ENCODE measurements at places on chromosomes 12 and 14.

DNA sequence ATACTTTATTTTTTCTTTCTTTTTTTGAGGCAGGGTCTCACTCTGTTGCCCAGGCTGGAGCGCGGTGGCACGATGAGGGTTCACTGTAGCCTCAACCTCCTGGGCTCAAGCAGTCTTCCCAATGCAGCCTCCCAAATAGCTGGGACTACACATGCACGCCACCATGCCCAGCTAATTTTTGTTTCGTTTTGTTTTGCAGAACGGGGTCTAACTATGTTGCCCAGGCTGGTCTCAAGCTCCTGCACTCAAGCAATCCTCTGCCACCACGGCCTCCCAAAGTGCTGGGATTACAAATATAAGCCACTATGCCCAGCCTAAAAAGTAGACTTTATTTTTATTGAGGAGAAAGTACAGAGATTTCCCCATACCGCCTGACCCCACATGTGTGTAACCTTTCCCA, 4.7 kb upstream of the MSI1 start:
- DNase-seq: no peak

DNA sequence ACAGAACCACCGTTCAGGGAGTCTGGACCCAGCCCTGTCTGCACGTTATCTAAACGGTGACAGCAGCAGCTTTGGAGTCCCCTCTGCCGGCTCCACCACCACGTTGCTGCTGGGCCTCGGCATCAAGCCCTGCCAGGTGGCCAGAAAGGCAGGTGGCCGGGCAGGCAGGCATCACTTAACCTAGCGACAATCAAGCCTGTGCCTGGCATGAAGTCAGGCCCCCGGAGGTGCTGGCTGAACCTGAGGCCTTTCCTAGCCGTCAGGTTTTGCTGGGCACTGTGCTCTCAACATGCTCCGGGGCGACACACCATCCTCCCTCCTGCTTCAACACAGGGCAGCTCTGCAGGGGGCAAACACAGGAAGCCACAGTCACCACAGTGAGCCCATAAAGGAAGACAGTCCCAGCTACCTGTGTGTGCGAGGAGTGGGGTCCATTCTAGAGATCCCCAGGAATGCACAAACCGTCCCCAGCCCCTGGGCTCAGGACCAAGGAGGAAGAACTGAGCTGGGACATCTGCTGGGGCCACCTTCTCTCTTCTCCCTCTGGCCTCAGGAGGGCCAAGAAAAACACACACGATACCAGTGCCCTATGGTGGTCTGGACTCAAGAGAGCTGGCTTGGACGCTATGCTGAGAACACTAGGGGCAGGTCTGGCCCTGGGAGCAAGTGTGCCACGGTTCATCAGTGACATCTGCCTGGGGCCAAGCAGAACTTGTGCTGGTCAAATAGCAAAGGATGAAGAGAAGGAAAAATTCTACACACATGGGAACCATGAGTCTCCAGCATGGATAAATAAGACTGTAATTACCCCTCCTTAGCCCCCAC, 44.7 kb downstream of the CCDC88C start:
- DNase-seq: peak; percentile 64

- DNase-seq: no peak
Measured at GRCh38 chr12:117685110-117685926, 283.5 kb downstream of the KSR2 start.

GRCh38 chr14:33401311-33401710, 462.6 kb downstream of the NPAS3 start:
- no peak for DNase-seq

GRCh38 chr14:89486505-89486904, 69.5 kb upstream of the FOXN3 start:
- DNase-seq: no peak

DNA sequence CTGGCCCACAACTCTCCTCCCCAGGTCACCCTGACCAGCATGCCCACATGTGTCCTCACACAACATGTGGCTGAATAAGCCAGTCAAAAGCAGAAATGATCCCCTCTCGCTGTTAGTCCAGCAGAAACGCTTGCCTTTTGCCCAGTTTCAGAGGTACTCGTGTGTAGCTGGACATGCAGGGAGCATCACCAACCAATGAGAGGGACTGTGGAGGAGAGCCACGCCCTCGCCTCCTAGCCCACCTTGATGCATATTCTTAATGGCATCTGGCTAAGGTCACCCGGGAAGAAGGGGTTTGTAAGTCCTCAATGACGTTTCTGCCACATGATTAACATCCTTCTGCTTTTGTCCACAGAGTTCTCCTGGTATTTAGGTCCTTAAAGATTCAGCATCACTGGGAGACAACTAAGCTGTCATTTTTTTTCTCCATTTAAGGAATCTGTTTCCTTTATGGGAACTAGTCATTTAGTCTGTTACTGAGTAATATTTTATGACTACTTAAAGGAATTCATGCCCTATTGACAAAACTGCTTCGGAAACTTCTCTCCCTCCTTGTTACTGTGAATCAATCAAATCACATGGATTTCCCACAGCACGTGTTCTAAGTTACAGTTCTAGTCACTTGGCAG, 134.0 kb downstream of the GCH1 start:
- no peak for DNase-seq

GRCh38 chr12:89427508-89428156, 75.3 kb upstream of the DUSP6 start:
- no peak for DNase-seq

DNA sequence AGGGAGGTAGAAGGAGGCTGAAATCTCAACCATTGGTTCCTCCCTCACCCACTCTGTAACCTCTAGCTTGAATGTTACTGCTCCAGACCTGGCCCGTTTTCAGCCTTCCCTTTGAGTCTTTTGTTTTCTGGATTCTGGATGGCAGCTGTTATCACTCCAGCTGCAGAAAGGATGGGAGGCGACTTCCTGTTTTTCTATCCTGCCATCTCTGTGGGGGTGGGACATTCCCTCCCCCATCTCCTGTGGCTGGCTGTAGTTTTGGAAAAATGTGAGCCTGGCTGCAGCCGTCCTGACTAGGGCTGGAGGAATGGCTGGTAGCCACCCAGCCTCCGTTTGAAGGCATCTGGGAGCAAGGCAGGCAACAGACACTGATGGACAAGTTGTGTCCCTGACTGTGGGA, 2.9 kb upstream of the PPFIBP1 start:
- DNase-seq: no peak

GRCh38 chr12:64029013-64029857, 184.7 kb downstream of the SRGAP1 start:
- no peak for DNase-seq

GRCh38 chr12:91422811-91423692, 240.4 kb upstream of the DCN start:
- no peak for DNase-seq

DNA sequence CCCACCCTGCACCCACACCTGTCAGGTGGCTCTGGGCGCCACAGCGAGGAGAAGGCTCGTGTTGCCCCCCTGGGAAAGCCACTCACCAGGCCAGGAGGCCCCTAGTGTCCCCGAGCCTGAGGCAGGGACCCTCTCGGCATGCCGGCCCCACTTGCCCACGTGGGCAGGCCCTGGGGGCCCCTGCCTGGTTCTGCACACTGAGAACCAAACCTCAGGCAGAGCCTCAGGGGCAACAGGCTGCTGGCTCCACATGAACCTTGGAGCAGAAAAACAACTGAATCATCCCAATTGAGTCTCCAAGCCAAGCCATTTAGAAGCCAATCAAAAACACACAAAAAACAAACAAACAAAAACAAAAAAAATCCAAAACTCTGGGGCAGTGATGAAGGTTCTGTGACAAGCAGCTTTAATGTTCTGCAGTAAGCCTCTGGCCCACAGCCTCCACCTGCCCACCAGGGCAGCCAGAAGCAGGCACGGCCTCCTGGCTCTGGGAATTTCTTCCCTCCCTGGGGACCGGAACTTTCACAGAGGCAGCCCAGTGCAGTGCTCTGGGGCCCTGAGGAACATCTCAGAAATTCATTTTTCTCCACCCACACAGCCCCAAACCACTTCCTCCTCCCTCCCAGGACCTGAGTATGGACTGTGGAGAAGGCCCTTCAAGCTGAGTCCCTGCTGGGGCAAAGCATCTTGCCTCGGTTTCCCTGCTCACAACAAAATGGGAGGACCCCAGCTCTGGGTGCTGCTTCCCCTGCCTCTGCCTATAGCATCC, 90.2 kb downstream of the CHGA start:
- no peak for DNase-seq

- DNase-seq: no peak
Measured at GRCh38 chr12:57579677-57580465, 11.1 kb upstream of the PIP4K2C start.

GRCh38 chr12:94525951-94526350, 66.3 kb upstream of the CEP83 start:
- no peak for DNase-seq

- no peak for DNase-seq
Measured at GRCh38 chr14:29898470-29898869, 29.2 kb downstream of the PRKD1 start.

DNA sequence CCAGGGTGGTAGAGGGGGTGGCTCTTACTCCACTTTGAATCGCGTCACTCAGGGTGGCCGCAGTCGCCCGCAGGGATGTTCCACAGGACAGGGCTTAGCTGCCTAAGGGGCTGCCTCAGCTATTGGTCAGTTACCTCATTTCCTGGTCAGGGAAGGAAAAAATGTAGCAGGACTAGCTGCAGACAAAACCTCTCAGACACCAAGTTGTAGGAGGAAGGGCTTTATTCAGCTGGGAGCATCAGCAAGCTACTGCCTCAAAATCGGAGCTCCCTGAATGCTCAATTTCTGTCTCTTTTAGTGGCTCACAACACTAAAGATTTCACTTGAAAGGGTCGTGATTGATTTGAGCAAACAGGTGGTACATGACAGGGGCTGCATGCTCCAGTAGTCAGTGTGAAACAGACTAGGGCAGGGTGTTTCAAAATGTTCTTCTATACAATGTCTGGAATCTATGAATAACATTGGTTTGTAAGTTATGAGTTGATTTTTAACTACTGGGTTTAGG, 6.4 kb upstream of the CLEC6A start:
- no peak for DNase-seq

All from naive thymus-derived CD8-positive, alpha-beta T cell (primary cell).